NCI-H446 (cell line): ENCODE measurements at places on chromosomes 16 and 17.
A peak's percentile ranks its signal among the peaks of the same experiment; 100 is the strongest.

DNA sequence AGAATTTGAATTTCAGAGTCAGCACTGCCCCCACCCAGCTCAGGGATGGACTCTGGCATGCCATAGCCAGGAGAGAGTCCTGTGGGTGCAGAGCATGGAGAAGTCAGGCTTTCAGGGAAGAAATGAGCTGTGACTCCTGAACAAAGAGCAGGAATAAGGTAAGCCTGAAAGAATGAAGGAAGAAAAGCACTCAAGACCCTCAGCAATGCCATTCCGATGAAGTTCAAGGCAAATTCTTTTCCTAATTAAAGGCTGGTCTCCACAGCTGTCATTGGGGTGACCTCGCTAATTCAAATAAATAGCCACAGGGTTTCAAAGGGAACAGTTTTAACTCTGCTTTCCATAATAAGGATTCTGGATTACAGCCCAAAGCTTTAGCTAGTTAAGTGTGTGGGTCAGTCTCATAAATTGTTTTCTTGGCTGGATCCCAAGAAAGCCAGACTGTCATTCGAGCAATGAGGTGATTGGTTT, 31.7 kb downstream of the TOM1L2 start:
- peak; percentile 58 for DNase-seq

- DNase-seq, result no peak
These were observed 4.8 kb upstream of the RPL38 start for GRCh38 chr17:74198694-74199093.

GRCh38 chr17:40293363-40293762, 5.7 kb downstream of the CDC6 start:
- no peak for DNase-seq

- no peak for DNase-seq
These were observed 18.0 kb downstream of the ADCY7 start for GRCh38 chr16:50284131-50284911.

- peak; percentile 20 for DNase-seq
These were observed 96.8 kb upstream of the ELAC2 start for GRCh38 chr17:13114601-13115031.

DNA sequence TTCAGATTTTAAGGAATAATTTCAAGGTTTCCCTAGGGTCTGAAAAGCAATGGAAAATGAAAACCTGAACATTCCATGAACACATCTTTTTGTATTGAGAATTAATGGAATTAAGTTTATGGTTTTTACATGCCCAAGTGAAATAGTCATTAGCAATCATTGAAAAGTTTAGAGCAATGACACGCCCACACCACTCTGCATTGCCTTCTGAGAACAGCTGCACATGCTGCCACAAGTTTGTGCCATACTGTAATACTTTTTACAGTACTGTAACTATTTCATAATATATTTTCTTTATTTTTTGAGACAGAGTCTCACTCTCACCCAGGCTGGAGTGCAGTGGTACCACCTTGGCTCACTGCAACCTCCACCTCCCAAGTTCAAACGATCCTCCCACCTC, 345.2 kb upstream of the PMFBP1 start:
- DNase-seq, result no peak

GRCh38 chr16:72400257-72401083, 228.5 kb upstream of the PMFBP1 start:
- no peak for DNase-seq

DNA sequence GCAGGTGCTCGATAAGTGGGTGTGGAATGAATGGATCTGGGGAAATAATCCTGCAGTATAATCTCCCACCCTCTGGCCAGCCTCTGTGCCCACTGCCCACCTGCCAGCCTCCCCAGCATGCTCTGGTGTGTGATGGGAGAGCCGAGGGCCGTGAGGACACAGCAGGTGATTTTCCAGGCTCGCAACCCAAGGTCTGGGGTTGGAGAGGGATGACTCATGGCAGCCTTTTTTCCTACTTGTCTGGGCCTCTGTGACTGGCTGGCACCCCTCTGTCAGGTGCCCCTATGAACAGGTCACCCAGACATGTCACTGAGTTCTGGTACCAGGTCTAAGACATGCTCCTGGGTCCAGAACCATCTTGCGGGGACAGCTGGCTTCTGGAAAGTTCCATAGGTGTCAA, 385.7 kb upstream of the TNRC6C start:
- no peak for DNase-seq

- no peak for DNase-seq
These were observed 38.9 kb downstream of the LGALS9 start for GRCh38 chr17:27669850-27670249.

GRCh38 chr16:7350806-7351205, 18.2 kb downstream of the RBFOX1 start:
- no peak for DNase-seq

GRCh38 chr16:8924214-8924613, 39.5 kb downstream of the USP7 start:
- no peak for DNase-seq

DNA sequence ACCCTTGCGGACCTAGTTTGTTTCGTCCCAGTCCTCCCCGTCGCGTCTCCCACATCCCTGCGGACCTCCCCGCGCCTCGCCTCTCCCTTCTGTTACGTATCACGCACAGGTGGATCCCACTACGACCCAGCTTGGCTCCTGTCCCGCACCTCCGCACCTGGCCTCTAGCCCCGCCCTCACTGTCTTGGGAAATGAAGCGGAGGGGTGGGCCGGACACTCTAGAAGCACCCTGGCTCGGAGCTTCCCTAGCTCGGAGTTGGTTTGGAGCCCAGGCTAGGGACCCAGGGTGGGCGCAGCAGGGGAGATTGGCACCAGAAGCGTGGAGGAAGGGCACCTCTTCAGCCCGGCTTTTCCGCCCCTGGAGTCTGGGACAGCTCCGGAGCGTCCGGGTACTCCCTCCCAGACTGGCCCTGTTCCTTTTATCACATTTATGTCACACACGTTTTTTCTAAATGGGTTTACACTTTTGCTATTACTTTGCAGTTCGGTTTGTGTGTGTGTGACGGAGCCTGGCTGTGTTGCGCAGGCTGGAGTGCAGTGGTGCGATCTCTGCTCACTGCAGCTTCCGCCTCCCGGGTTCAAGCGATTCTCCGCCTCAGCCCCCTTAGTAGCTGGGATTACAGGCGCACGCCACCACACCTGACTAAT, 1.4 kb upstream of the CEMP1 start:
- no peak for DNase-seq

- DNase-seq, result no peak
These were observed 17.9 kb downstream of the IGFBP4 start for GRCh38 chr17:40460968-40461731.

GRCh38 chr16:17447101-17447569, 23.6 kb downstream of the XYLT1 start:
- DNase-seq, result no peak

DNA sequence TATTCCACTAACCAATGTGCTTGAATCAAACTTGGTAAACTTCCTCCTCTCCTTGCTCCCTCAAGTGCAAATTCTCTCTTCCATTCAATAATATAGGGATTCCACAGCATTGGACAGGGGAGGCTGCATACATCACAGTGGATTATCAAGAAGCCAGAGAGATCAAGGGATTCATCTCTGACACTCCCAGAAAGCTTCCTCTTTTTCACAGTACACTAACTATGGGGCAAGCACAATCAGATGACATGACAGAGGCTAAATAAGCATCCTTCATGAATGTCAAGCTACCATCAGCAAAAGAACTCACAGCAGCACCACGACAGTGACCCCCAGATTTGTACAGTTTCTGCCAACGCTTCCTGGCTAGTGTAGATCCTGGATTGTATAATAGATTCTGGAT, 178.4 kb upstream of the C17orf78 start:
- DNase-seq, result no peak

DNA sequence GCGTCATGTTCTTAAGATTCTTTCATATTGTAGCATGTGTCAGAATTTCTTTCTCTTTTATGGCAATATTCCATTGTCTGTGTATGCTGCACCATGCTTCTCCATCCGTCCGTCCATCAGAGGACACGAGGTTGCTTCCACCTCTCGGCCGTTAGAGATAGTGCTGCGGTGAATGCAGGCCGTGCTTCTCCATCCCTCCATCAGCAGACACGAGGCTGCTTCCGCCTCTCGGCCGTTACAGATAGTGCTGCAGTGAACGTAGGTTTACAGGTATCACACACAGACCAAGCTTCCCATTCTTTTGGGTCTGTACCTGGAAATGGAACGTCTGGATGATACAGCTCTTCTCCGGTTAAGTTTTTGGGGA, 113.5 kb downstream of the CMIP start:
- no peak for DNase-seq

DNA sequence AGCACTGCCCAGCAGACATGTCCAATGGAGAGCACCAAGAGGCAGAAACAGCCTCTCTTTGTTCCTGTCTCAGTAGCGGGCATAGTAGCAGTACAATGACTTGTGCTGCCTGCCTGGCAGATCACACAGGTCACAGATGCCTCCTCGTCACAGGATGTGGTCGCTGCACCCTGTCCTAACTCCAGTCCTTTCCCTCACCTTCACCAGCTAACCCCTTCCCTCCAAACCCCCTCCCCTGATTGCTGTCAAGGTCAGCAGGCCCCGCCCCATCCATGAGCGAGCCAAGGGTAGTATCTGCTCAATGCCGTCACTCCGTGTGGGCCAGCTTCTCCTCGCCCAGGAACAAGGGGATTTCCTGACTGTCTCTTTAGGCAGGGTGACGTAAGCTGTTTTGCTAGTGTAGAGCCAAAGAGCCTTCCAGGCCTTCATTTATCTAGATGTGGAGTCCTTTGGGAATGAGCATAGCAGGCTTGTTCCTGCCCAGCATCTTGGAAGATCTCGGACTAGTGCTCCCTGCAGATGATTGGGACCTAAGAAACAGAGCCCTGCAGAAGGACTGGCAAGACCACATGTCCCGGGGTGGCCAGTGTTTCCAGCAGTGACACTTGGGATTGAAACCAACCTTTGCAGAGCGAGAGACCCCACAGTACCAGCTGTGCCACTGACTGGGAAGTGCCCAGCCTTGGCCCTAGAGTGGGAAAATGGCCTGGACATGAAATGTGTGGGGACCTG, 75.9 kb upstream of the TNRC6C start:
- no peak for DNase-seq

- DNase-seq, result no peak
These were observed 6.8 kb downstream of the PPP4C start for GRCh38 chr16:30082545-30083090.

DNA sequence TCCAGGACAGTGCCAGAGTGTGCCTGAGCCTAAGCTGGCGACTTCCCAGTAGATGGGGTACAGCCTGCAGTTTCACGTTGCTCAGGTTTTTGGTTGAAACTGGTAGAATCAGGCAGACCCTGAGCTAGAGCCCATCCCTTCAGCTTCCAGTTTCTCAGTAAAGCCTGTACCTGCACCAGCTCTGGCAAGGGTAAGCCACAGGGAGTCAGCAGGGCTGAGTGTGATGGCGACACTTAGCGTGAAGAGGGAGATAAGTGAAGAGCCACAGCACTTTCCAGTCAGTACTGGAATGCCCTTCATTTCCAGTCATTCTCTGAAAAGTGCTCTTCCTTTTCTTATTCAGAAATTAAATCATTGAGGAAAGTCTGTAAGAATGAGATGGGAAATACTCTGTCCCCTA, 22.4 kb downstream of the PLD6 start:
- no peak for DNase-seq

DNA sequence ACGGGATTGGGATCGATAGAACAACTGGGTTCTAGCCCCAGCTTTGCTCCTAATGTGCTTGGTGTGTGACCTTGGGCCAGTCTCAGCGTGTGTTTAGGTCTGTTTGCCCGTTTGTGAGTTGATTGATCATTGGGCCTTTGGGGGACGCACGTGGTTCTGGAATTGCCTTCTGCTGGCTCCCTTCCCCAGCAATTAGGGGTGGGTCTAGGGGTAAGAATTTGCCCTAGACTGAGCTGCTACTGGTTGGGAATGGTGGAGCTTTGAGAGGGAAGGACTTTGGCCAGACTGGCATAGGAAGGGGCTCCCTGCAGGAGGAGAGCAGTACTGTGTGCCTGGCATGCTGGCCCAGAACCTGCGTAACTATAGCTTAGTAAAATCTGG, 1.5 kb downstream of the SPNS2 start:
- no peak for DNase-seq

GRCh38 chr16:49275050-49275730, 6.4 kb downstream of the CBLN1 start:
- no peak for DNase-seq

DNA sequence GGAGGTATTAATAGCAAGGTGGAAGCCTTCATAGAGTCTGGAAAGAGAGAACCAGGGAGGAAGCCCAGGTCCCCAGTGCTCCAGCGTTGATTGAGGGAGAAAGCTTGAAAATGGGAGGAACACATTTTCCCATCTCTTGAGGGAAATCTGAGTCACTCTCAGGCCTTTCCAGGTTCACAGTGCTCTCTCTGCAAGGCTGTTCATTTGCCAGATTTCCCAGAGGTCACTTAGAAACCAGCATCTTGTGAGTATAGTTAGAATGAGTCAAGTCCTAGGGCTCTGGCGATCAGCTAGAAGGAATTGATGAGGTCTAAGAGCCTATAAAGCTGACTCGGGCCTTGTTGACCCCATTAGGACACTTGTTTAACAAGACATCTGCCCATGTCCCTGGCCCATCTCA, 17.7 kb upstream of the ZNF594 start:
- no peak for DNase-seq

GRCh38 chr16:55588799-55589198, 22.3 kb downstream of the CAPNS2 start:
- DNase-seq, result no peak

- no peak for DNase-seq
These were observed 805 bp upstream of the CLCN7 start for GRCh38 chr16:1475552-1476114.

- DNase-seq, result no peak
These were observed 64.2 kb downstream of the GNA13 start for GRCh38 chr17:64992325-64992802.

GRCh38 chr17:71503710-71504465, 616.9 kb upstream of the SOX9 start:
- DNase-seq, result peak; percentile 77

DNA sequence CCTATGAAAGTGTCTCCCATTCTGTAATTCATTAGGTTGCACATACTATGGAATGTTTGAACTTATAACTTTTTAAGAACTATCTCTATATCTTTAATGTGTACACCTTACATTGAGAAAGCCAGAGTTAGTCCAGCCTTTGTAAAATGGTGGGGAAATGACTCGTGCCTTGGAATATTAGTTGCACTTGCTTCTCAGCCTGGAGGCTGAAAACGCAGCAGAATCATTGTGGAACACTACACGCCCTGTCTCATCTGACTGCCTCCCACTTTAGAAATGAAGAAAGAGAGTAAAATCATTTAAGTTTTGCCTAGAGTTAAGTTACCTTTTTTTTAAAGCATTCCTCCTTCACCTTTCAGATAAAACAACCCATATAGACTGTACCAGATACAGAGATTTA, 90.7 kb upstream of the WSB1 start:
- no peak for DNase-seq
